ENCODE measurements at places on chromosomes 2 and 18.

GRCh38 chr18:1498216-1498615 lies 593.5 kb downstream of the ADCYAP1 start:
- no peak for DNase-seq

GRCh38 chr2:181623159-181623558 lies 33.7 kb downstream of the CERKL start:
- DNase-seq, result no peak

DNA sequence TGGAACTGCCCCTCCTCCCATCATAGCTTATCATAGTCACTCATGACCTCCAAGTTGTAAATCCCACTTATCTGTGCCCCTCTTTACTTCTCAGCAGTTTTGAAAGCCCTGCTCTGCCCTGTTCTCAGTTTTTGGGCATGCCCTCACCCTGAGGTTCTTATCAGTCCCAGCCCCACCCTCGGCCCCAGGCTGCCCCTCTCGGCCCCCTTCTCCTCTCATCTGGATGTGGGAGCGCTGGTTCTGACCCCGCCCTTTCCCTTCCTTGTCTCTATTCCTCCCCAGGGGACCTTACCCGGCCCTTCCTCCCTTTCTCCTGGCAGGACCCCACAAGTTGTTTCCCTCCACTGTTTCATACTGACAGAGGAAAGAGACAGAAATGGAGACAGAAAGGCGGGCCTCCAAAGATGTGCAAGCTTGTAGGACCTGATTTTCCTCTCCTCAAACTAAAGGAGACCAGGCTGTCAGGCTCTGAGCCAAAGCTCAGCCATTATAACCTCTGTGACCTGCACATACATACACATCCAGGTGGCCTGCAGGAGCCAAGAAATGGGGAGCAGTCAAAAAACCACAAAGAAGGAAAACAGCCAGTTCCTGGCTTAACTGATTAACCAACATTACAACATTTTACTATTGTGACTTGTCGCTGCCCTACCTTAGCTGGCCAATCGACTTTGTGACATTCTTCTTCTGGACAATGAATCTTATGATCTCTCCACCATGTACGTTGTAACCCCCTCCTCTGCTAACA lies 171.0 kb upstream of the HS6ST1 start:
- no peak for DNase-seq

DNA sequence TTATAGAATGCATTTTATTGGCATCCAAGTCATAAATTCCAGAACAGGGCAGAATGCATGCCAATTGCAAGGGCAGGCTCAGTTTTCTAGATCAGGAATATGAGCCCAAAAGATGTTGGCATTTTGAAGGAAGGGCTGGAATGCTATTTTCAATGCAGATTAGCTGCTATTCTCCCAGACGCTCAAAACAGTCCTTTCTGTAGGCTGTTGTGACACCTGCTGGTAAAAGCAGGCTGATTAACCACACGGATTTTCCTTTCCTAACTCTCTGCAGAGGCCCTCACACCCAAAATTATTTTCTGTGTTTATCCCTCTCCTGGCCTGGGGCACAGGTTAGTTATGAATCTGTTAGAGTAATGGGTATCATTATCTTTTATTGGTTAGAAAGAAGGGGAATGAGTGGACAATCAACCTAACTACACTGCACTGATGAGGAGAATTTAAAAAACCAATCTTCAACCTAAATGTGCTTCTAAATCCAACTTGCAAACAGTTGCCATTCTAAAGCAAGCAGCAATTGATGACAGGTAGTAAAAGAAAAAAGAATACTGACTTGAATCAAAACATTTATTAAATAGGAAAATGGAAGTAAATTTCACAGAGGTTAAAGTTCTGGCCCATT lies 94.0 kb downstream of the PLA2R1 start:
- DNase-seq, result no peak

- DNase-seq, result no peak
Measured at GRCh38 chr2:69010437-69011194, 2.4 kb upstream of the ANTXR1 start.

DNA sequence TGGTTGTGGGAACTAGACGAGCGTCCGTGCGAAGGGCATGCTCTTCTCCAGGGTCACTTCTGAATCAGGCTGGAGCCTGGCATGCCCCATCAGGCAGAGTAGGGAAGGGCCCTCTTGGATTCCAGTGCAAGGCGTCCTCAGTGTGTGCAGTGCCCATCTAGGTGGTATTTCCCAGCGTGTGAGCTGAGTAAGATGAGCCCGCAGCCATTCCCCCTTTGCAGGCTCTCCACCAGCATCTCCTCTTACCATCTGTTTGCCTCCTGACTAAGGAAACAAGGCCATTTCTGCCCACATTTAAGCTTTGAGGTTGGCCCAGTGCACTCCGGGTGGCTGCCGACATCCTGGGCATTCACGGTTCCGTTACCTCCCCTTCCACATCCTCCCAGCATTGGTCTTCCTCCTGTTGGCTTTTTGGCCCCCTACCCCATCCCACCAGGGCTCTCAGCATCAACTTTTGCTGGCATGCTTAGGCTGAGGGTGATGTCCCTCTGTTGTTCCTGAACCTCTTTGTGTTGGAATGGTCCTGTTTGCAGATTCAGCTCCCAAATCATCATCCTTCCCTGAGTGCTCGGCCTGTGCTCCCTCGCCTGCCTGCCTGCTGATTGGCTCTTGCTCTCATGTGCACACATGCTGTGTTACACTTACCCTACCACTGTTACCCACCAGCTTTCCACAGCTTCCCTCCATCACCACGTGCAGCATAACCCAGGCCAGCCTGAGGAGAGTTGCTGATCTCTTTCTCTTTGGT lies 11.8 kb downstream of the CEP68 start:
- no peak for DNase-seq

GRCh38 chr18:25231327-25231691 lies 120.7 kb downstream of the ZNF521 start:
- DNase-seq, result no peak

- no peak for DNase-seq
Measured at GRCh38 chr2:134153294-134153880, 100.5 kb upstream of the MGAT5 start.

GRCh38 chr2:164839914-164840457 lies 1.6 kb downstream of the COBLL1 start:
- no peak for DNase-seq

DNA sequence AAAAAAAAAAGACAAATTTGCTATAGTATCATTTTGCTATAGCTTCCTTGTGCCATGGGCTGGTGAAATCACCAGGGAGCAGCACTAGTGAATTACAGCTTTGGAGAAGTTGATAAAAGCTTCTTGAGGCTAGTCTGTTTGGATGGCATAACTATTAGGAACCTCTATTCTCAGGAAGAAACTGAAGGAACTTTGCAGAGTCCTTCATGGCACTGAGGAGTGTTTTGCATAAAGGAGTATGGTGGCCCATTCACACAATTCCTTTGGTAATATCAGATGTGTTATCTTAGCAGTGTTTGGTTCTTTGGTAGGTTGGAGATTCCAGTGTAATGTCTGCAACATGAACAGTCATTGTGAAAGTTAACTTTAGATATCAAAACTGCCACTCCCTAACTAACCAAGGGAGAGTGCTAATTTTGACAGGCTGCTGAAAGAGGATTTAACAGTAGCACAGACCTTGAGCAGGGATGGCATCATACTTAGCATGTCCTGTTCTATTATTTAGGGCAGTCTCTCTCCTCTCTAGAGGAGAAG lies 76.6 kb upstream of the ZFP36L2 start:
- no peak for DNase-seq

DNA sequence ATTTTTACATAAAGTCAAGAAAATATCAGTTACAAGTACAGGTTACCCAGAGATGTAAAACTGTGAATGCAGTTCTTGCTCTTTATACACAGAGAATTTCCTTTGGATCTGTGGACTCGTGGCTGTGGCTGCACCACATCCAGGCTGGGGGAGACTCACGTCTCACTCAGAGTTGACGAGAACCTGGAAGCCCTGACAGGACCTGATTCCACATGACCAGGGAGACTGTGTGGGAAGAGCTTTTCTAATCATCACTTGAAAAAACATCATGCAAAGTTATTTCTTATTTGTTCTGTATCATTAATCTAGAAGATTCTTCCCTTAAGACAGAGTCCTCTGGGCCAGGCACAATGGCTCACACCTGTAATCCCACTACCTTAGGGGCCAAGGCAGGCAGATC lies 1159.0 kb downstream of the RPIA start:
- DNase-seq, result no peak

- no peak for DNase-seq
Measured at GRCh38 chr2:176473177-176473576, 203.9 kb downstream of the MTX2 start.

- DNase-seq, result no peak
Measured at GRCh38 chr2:239440511-239440959, 39.7 kb upstream of the HDAC4 start.

DNA sequence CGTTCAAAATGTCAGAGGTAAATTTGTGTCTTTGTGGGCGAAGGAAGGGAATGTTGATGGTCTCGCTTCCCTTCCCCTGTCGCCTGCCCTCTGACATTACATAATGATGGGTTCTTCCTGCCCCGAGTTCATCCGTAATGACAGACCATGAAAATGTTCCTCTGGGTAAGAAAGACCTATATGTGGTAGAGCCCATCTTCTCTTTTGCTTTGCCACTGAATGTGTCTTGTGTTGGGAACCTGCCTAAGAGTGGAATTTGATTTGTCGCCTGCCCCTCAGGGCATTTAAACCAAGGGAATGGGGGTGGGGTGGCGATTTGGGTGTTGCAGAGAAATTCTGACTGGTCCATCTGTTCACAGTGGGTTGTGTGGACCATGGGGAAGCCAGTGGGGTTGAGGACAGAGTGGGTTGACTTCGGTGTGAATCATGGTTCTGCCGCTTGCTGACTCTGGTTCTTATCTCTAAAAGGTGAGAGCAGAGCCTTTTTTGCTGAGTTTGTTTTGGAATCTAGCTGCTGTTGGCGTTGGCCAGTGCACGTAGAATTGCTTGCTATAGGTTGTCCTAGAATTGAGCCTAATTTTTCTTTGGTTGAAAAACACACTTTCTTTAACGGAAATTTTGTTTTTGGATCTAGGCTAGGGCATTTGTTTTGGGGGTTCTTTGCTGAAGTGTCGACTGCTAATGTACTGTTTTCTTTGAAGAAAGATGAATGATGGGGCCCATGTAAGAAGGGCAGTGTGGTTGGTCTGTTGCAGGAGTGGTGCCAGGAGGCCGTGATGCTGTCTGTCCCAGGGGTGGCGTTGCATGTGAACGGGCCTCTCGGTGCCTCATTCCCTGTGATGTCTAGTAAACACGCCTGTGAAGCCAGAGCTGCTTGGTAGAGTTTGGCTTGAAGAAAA lies 1.3 kb downstream of the INPP4A start:
- DNase-seq, result no peak

DNA sequence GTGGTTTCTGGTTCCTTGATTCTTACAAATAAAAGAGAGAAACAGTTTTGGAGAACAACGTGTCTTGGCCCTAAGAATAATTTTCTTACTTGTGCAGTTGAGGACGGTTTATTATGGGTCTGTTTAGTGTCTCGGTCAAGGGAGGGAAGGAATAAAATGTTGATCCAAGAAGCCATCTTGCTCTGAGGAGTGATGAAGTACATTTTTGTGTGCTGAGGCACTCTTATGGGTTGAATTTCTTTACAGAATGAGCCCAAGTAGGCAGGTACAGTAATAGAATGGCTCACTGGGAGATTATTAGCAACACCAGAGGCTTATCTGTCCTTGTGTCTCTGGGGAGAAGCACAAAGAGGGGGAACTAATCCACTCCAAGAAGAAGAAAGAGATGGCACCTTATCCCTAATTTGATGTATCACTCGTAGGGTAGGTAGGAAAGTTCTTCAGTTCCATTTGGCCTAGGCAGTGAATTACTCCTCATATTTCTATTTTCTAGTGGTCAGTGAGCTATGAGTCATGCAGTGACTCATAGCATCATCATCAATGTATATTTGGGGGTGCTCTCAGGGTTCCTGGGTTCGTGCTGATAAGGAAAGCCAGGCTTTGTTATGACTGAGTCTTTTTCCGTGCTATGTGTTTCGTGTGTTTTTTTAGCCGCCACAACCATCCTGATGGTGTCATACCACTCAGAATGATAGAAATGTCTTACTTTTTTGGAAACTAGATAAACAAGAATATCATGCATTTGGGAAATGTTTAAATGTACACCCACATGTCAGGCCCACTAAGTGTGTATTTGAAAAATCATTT lies 250.1 kb upstream of the CTAGE1 start:
- DNase-seq, result no peak

GRCh38 chr2:193101591-193101990 lies 906.9 kb upstream of the TMEFF2 start:
- no peak for DNase-seq

- no peak for DNase-seq
Measured at GRCh38 chr2:62340994-62341484, 145.1 kb downstream of the B3GNT2 start.
